ENCODE measurements at places on chromosomes 7 and 10.

GRCh38 chr10:32995066-32995622 is 37.1 kb upstream of the ITGB1 start:
- no peaks in the 10 kb centered on the region for H3K27me3 ChIP-seq
- no peak overlapping the region for H3K4me3 ChIP-seq
- no peaks in the 10 kb centered on the region for H3K4me1 ChIP-seq

DNA sequence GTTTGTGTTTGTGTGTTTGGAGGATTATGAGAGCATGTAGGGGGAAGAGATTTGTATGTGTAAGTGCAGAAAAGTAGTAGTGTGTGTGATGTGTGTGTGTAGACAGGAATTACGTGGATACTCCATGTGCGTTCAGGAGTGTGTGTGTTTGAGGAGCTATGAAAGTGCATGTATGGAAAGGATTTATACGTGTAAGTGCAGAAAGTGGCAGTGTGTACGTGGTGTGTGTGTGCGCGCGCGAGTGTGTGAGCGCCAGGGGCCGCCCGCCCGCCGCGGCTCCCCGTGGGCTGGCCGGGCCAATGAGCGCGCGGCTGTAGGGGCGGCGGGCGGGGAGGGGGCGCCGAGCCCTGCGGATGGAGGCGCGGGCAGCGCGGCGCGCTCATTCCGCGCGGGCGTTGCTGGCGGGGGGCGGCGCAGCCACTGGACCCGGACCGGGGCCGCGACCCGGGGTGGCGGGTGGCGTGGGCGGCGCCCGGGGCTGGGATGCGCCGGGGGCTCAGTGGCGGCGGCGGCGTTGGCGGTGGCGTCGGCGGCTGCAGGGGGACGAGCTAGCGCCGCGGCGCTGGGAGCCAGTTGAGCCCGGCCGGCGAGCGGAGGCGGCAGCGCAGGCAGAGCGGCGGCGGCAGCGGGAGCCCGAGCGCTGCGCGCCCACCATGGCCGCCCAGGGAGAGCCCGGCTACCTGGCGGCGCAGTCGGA is at the start of gene BICC1:
BICC1 (plus strand) TSS at position 382 of the 697 bp plus-strand sequence; CDS start at position 654, 272 bp downstream.
- H3K36me3 ChIP-seq = no peaks in the 10 kb centered on the region
- H3K27ac ChIP-seq = peak within 1 kb of the TSS; percentile 91
- H3K4me3 ChIP-seq = peak within 1 kb of the TSS; percentile 77
- H3K27me3 ChIP-seq = peaks cover 12% of the 10 kb centered on the region
- no peak for DNase-seq

DNA sequence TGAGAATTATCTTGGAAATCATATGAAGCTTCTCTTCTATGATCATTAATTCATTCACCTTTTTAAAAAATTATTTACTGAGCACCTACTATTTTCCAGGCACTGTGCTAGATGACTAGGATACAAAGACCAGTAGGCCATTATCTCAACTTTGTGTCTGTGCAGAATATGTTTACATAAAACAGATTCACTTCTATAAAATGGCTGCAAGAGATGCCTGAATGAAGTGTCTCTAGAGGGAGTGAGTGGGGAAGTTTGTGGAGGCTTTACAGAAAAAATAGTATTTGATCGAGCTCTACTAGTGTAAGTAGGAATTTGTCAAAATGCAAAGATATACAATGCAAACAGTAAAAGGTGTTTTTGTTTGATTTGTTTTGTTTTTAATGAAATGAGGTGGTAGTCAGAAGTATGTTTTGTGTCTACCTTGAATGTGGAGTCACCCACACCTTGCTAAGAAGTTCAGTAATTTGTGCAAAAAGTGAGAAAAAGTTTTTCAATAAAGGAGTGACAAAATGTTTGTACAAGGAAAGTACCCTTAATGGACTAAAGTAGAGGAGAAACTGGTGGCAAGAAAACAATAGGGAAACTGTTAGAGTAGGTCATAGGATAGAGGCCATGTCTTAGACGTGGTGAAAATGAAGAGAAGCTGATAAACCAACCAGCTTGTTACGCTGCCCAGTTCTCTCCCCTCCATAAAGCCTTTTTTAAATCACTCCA is 125.5 kb downstream of the KCND2 start:
- no peaks in the 10 kb centered on the region for H3K27me3 ChIP-seq
- no peak for DNase-seq
- no peak overlapping the region for H3K27ac ChIP-seq
- no peak overlapping the region for H3K4me3 ChIP-seq

GRCh38 chr10:33863352-33863751 is 528.9 kb upstream of the NRP1 start:
- H3K4me3 ChIP-seq = no peak overlapping the region
- no peaks in the 10 kb centered on the region for H3K36me3 ChIP-seq
- DNase-seq = no peak
- H3K27ac ChIP-seq = no peak overlapping the region
- H3K27me3 ChIP-seq = no peaks in the 10 kb centered on the region

DNA sequence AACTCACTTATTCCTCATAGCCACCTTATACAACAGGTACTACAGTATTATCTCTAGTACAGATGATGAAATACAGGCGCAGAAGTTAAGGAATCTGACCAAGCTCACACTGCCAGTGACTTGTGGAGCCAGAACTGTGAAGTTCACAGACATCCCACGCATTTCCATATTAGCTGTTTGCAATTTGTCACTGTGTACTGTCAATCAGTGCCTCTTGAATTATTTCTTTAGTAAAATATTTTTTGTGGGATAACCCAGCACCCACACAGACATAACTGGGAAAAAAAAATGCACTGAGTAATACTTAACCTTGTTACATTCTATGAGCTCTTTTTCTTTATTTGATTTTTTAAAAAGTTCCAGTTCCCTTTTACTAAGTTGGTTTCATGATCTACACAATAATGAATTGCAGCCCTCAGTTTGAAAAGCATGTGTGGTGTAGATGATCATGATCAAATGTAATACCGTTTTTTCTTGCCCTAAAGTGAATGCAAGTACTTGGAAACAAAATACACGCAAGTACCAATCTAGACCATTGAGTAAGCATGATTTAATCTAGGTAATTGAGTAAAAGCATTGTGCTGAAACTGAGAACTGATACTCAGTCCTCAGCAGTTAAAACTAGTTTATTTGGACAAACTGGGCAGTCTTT is 14.1 kb downstream of the CUL1 start:
- H3K4me3 ChIP-seq = no peak overlapping the region
- no peaks in the 10 kb centered on the region for H3K36me3 ChIP-seq
- H3K27ac ChIP-seq = no peak overlapping the region
- peaks cover 53% of the 10 kb centered on the region for H3K4me1 ChIP-seq
- H3K27me3 ChIP-seq = no peaks in the 10 kb centered on the region

DNA sequence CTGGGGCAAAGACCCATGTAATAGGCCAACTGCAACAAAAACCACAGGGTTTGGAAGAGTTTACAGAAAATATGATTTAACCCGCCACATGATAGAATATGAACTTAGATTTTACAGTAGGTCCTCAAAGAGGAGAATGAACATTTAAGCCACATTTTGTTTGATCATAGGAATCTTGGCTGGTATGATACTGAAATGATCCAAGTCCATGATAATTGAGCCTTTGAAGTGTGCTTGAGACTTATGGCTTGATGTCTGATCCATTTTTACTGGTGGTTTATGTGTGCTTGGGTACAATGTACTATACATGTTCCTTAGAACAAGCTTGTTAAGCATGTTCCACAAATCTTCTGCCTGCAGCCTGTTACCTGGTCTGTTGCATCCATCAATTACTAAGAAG is 41.8 kb upstream of the PDSS1 start:
- no peaks in the 10 kb centered on the region for H3K4me1 ChIP-seq
- H3K27me3 ChIP-seq = no peaks in the 10 kb centered on the region
- H3K27ac ChIP-seq = no peak overlapping the region
- DNase-seq = no peak
- H3K36me3 ChIP-seq = no peaks in the 10 kb centered on the region
- H3K4me3 ChIP-seq = no peak overlapping the region

GRCh38 chr7:1768832-1769231 is 98.8 kb downstream of the ELFN1 start:
- no peak for DNase-seq
- no peaks in the 10 kb centered on the region for H3K36me3 ChIP-seq
- no peaks in the 10 kb centered on the region for H3K27me3 ChIP-seq
- no peak overlapping the region for H3K27ac ChIP-seq

DNA sequence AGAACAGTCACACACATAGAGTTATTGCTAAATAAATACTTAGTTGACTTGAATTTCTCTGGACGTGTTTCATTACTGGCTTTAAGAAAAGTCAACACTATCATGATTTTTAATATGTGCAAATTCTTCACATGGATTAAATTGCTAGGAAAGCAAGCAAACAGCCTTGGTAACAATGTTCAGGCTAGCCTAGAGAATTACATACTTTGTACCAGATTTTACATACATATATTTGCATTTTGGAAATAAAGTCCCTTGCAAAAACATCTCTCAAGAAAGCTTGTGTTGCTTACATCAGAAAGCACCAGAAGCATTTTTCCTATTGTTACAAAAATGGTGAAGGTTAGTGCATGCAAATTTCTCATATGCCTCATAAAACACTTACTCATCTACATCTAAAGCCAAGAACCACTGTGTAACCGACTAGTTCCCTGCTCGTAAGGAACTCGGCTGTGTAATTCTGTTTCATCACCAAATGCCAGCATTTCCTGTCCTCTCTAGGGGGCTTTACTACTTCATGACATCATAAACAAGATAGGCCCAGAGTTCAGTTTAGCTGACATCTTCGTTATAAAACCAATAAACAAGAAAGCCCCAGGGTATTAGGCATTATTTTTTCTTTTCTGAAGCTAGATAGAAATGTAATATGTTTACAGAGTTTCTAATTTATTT is 87.8 kb downstream of the CFAP58 start:
- no peaks in the 10 kb centered on the region for H3K36me3 ChIP-seq
- H3K4me3 ChIP-seq = no peak overlapping the region
- H3K4me1 ChIP-seq = no peaks in the 10 kb centered on the region
- H3K27ac ChIP-seq = no peak overlapping the region
- H3K27me3 ChIP-seq = no peaks in the 10 kb centered on the region

GRCh38 chr10:77643795-77644468 is 6.3 kb upstream of the KCNMA1 start:
- H3K4me3 ChIP-seq = no peak overlapping the region
- peaks cover 29% of the 10 kb centered on the region for H3K27me3 ChIP-seq
- no peak for DNase-seq
- H3K36me3 ChIP-seq = no peaks in the 10 kb centered on the region
- H3K27ac ChIP-seq = no peak overlapping the region

DNA sequence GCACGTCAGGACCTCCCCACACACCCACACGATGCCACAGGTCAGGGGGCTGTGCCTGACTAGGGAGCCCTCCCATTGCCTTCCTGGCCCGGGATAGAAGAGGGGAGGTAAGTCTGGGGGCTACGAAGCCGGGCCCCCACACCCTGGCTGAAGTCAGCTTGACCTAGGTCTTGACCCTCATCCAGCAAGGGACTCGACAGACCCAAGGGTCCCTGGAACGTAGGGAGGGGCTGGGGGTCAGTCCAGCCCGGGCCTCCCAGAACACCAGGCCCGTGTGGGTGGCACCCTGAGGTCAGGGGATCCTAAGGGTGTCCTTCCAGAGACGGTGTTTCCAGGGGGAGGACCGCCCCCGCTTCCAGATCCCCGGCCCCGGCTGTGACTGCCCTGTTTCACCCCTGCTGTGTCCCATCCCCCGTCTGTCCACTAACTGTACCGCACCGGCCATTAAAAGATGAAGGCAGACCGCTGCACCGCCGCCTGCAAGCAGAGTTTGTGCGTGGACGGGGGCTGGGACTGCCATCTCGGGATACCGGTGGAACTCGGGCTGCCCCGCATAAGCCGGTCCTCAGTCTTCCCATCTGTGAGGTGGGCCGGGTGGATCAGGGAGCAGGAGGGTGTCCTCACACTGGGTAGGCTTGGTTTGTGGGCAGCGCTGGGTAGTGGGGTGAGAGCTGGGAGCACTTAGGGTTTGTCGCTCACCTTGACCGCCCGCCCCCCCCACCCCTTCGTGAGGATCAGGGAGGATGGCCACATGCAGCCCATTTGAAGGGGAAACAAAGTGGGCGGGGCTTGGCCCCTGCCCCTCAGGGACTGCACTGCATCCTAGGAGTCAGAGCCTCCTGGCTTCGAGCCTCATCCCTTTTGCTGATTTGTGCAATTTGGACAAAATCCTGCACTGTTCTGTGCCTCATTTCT is 21.1 kb downstream of the SLC29A4 start:
- no peaks in the 10 kb centered on the region for H3K4me1 ChIP-seq
- DNase-seq = no peak
- H3K27ac ChIP-seq = no peak overlapping the region
- H3K27me3 ChIP-seq = no peaks in the 10 kb centered on the region

DNA sequence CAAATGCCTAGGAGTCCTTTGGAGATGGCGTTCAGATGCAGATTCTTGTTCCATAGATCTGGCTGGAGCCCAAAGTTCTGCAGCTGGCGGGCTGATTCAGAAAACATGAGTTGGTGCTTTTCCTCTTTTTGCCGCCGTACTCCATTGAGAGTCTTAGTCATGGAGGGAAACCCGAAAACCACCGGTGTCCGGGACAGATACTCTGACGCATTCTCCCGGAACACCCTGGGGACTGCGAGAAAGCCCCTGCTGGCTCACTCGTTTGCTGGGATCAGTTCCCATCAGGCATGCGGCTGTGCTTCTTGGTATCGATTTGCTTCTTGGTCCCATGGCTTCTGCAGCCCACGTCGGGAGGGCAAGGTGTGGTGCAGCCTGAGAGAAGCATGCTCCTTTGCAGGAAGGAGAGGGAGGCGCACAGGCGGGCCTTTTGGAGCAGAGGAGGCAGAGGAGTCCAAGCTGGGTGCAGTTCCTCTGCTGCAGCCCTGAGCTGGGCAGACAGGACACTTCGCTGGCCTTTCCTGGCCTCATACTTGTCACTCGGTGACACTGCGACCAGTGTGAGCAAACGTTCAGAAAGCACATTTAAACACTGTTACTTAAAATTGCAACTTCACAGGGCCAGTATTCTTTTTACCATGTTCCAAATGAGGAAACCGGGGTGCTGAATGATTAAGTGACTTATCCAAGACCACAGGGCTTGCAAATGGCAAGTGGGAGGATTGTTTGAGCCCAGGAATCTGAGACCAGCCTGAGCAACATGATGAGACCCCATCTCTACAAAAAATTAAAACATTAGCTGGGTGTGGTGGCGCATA is 30.6 kb upstream of the PFKFB3 start:
- peak overlapping the region; percentile 65 for H3K27ac ChIP-seq
- no peak overlapping the region for H3K4me3 ChIP-seq
- peaks cover 58% of the 10 kb centered on the region for H3K4me1 ChIP-seq
- no peaks in the 10 kb centered on the region for H3K27me3 ChIP-seq

GRCh38 chr7:107966711-107967110 is 36.2 kb downstream of the LAMB1 start:
- H3K4me1 ChIP-seq = peaks cover 18% of the 10 kb centered on the region
- H3K36me3 ChIP-seq = peaks cover 28% of the 10 kb centered on the region
- no peak overlapping the region for H3K4me3 ChIP-seq
- H3K27me3 ChIP-seq = no peaks in the 10 kb centered on the region
- no peak for DNase-seq

GRCh38 chr10:8041992-8042720 is 12.3 kb upstream of the GATA3 start:
- no peaks in the 10 kb centered on the region for H3K36me3 ChIP-seq
- DNase-seq = no peak
- peaks cover 24% of the 10 kb centered on the region for H3K4me1 ChIP-seq
- H3K27me3 ChIP-seq = peaks cover 100% of the 10 kb centered on the region
- no peak overlapping the region for H3K4me3 ChIP-seq

GRCh38 chr10:47195274-47195885 is 104.6 kb upstream of the GDF10 start:
- no peaks in the 10 kb centered on the region for H3K4me1 ChIP-seq
- H3K27me3 ChIP-seq = no peaks in the 10 kb centered on the region
- H3K4me3 ChIP-seq = no peak overlapping the region
- no peak overlapping the region for H3K27ac ChIP-seq

- no peak for DNase-seq
- no peak overlapping the region for H3K4me3 ChIP-seq
- H3K27ac ChIP-seq = no peak overlapping the region
These were observed 141.1 kb upstream of the WNT16 start for GRCh38 chr7:121187676-121188075.

GRCh38 chr10:29914986-29915785 is 144.2 kb downstream of the JCAD start:
- no peak overlapping the region for H3K27ac ChIP-seq
- H3K4me3 ChIP-seq = no peak overlapping the region
- no peaks in the 10 kb centered on the region for H3K27me3 ChIP-seq
- H3K4me1 ChIP-seq = no peaks in the 10 kb centered on the region
- no peaks in the 10 kb centered on the region for H3K36me3 ChIP-seq

All from suprapubic skin (tissue), 4 donors.